ENCODE measurements at places on chromosomes 5 and 9.

- no peak for DNase-seq
These were observed 82.7 kb downstream of the C9orf152 start for GRCh38 chr9:110125207-110125751.

DNA sequence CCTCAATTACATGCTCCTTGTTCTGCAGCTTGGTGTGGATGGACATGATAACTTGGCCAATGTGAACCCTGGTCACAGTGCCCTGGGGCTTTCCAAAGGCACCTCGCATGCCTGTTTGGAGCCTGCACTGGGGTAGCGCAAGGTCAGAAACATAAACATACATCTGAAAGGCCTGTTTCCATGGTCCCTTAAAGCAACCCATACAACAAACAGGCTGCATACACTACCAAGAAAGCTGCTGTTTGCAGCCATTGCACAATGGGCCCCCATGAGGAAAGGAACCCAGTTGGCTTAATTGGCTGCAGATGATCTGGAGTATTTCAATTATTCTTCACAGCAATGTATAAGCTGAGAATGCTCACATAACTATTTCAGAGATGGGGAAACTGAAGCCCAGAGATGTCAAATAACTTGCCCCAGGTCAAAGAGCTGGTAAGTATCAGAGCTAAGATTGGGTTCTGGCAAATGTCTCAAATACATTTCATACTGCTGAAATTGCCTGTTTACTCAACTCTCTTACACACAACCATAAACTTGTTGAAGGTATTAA lies 233.9 kb downstream of the ASTN2 start:
- no peak for DNase-seq

DNA sequence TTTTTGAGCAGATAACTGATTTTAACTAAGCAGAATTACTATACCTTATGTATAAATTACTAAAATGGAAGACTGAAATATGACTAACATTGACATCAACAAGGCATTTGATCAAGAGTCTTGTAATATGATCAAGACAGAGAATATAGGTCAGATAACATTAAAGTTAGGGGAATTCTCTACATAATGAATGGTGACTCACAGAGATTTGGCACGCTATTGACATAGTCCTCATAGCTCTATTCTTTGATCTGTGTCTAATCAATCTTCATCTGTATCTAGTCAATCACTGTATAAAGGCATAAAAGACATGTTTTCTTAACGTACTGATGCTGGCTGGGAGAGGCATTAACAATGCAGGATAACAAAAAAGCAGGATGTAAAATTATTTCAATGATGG lies 17.4 kb downstream of the ABITRAM start:
- DNase-seq, result no peak

- no peak for DNase-seq
These were observed 1290.0 kb downstream of the EFNA5 start for GRCh38 chr5:106380736-106381135.

- no peak for DNase-seq
These were observed 69.6 kb upstream of the SLC30A5 start for GRCh38 chr5:69024241-69024651.

DNA sequence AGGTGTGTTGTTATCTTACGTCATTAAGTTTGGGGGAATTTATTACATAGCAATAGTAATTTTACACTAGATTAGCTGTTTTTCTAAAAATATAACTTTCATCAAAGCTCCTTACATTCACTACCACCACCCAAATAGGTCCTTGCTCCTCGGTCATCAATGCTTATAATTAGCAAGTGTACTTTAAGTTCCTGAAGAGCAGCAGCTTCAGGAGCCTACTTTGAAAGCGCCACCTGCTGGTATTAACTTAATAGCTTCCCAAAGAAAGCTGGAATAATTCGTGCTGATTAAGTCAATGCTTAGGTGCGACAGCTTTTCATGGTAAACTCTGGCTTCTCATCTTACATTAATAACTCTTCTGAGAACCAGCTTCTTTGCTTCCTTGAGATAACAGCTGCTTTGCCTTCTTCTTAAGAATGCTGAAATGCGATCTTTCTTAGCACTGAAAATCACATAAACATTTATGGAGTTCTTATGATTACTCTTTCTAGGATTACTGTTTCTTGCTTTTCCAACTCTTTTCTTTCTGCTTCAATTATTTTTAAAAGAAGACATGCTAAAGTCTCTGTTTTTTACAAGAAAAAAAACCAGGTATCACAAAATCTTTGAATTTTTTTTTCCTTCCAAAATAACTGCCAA lies 10.0 kb upstream of the C5 start:
- peak; percentile 12 for DNase-seq

DNA sequence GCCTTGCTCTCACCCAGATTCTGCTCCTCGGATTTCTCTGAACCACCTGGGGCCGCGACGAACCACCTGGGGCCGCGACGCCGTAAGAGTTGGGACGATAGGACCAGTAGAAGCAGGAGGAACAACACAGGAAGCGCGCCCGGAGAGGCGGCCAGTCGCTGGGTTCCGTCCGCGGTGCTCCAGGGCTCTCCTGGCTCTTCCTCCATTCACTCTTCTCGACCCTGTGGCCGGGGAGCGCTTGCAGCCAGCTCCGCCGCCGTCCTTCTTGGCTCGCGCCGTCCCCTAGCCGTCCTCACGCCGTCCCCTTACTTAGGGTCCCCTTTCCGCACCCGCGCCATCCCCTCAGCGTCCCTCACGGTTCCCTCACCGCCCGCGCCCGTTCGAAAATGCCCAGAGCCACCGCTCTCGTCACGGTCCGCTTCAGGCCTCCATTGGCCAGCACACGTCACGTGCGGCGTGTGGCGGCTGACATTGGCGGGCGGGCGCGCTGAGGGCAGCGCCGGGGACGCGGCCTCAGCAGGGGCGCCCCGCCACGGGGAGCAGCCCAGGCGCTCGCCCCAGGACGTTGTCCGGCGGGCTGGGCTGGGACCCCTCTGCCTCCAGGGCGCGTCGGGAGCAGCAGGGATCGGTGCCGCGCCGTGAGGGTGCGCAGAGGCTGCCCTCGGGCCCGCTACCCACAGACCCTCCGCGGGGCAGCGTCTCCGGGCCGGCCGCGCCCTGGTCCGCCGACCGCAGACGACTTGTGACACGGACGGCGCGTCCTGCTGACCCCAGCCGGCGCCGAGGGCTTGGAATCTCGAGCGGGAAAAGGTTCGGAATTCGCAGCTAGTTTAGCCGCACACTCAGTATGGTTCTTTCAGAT lies 53.7 kb upstream of the PTPDC1 start:
- DNase-seq, result peak; percentile 75

GRCh38 chr9:68678430-68678829 lies 26.6 kb upstream of the PIP5K1B start:
- DNase-seq, result no peak

All from stimulated activated CD4-positive, alpha-beta T cell treated with anti-CD3 and anti-CD28 coated beads, Interleukin-4, amount 100 ng/mL, for 4 hours (primary cell).